ENCODE measurements at places on chromosomes 1 and 21.
A peak's percentile ranks its signal among the peaks of the same experiment; 100 is the strongest.

DNA sequence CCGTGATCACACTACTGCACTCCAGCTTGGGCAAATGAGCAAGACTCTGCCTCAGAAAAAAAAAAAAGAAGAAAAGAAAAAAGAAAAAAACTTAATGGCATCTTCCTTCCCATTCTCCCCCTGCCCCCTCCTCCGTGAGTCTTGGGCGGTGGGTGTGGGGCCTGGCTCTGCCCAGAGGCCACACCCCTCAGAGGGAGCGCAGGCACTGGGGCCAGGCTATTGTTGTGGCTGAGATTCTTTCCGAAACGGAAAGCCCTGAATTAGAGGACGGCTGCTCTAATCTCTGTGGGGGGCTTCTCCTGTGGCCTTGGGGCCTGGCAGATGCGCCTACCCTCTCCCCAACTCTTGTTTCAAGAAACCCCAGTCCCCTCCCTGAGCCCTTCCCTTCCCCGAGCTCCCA lies 4.1 kb upstream of the FAM110D start:
- no peak for DNase-seq

- no peak for DNase-seq
Measured at GRCh38 chr1:185969524-185969991, 235.4 kb downstream of the HMCN1 start.

GRCh38 chr21:41052820-41053555 lies 115.0 kb upstream of the BACE2 start:
- no peak for DNase-seq

DNA sequence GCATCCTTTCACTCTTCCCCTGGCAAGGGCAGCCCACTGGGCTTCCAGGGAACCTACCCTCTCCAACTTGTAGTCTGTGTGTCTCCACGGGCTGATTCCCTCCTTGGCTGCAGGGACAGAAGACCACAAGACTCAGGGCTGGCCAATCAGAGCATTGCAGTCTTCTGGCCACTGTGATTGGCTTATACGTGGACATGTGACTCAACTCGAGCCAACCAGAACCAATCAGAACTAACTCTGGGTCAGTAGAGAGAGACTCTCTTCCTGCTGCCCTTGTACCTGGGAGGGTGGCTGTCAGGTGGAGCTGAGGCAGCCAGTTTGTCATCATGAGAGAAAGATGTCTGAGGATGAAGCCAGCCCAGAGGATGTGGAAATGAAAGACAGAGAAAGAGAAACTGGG lies 64.0 kb downstream of the DHRS3 start:
- no peak for DNase-seq

- no peak for DNase-seq
Measured at GRCh38 chr1:222257027-222257426, 290.9 kb downstream of the HHIPL2 start.

DNA sequence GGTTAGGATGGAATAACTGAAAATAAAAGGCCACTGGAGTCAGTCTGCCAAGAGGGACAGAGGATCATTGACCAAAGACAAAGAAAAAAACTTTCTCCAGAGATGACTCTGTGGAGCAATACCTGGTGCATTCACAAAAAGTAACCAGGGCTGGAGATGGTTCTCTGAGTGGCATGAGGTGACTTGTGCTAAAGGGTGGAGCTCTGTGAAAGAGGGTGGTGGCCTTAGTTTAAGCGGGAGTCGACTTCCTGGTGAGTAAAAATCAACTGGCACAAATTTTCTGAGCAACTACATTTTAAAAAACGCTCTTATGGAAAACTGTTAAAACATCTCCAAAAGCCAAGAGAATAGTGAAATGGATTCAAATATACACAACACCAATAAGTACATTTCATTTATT lies 10.0 kb downstream of the NHLH2 start:
- DNase-seq, result no peak

- no peak for DNase-seq
Measured at GRCh38 chr1:191870490-191870889, 287.8 kb upstream of the RGS18 start.

DNA sequence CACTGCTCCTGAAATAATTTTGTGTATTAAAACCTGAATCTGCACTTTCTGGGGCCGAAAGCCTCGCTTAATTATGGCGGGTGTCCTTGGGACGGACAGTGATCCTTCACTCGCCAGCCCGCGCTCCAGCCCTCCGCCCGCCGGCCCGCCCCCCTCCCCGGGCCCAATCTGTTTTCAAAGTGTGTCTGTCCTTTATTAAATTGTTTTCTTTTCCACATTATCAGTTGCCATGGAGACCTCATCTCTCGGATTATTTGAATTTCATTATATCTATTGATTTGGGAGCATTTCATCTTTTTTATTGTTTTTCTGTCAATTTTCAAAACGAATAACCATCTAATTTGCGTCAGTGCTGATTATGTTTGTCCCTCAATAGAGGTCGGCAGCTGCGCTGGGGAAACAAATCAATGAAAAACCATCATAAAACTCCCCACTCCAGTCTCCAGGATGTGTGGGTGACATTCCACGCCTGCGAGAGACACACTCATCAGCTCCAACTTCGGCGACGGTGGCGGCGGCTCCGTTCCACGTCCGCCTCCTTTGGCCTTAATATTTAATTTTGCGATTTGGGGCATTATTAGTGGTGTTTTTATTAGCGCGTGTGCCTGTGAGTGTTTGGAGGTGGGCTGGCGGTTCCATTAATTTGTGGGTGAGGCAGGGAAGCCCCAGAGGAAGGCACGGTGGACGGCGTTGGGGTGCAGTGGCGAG lies 123.9 kb downstream of the CASZ1 start:
- no peak for DNase-seq

- DNase-seq, result no peak
Measured at GRCh38 chr1:173103006-173103405, 52.3 kb upstream of the TNFSF18 start.

DNA sequence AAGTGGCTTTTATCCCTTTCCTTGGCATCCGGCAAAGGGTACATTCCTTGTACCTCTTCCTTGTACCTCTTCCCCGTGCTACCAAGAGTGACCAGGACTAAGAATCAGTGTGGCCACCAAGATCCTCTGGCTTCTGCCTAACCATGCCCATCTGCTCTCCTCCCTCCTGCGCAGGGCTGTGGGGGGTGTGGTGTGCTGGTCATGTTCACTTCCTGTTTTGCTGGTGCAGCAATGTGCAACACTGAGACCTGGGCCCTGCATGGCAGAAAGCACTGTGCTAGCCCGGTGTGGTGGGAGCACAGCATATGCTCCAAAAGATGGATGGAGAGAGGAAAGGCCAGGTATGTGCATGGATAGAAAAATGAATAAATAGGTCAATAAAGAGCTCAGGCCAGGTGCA lies 33.3 kb upstream of the TENT5C start:
- peak; percentile 13 for DNase-seq

DNA sequence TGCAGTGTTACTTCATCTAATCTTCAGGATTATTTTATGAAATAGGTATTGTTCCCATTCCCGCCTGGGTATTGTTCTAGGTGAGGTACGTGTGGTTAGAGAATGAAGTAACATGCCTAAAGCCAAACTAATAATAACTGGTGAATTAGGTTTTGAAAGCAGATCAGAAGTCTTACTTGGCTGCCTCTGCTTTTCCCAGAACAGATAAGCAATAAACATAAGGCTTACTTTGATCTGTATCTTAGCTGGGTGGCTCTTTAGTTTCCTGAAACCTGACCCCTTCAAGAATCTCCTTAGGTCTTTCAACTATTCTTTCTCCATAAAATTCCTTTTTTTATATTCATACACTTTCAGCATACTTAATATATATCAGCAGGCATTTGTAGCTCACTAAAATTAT lies 65.3 kb downstream of the VAV3 start:
- no peak for DNase-seq

DNA sequence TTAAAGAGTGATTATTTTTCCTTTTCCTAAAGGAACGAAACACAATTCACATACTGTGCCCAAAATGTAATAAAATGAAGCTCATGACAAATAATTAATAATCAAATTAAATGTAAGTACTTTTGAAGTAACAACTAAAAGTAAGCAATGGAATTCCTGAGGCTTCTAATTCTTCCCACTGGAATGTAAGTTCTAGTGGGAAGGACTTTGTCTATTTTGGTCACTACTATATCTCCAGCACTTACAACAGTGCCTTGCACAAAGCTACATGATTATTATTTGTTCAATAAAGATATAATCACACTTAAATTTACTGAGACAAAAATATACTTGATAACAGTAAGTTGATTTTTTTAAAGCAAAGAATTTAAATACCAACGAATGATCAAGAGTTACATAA lies 128.8 kb downstream of the COQ8A start:
- no peak for DNase-seq

DNA sequence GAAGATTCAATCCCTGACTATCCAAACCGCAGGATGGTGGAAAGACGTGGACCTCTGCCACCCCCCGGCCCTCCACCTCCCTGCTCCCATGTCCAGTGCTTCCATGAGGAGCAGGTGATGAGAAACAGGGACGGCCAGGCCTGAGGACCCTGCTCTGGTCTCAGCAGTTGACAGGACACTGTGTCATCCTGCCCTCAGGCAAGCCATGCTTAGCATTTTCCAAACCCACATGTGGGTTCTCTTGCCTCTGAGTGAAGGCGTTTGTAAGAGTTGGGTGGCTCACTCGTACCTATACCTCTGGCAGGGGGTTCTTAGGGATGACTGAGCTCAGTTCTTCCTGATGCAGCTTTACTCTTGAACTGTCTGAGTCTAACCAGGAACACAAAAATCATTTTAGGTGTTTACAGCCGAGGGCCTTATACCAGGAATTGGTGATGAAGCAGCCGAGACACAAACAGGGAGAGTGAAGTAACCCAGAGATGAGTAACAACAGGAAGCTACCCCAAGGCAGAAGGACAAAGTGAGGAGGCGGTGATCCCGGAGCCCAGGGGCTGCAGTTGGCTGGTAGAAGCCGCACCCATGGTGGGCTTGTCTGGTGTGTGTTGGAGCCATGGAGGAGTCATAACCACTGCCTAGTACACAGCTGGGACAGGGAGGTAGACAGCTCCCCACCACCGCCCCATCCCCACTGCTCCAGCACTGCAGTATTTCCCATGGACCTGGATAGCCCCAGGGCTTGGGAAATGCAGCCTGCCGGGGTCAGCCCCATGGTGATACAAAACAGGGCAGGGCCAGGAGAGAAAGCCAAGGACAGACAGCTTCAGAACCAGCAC lies 21.4 kb downstream of the MYBPH start:
- no peak for DNase-seq

- DNase-seq, result peak; percentile 64
Measured at GRCh38 chr1:202162047-202162417, 1.6 kb upstream of the PTPN7 start.

DNA sequence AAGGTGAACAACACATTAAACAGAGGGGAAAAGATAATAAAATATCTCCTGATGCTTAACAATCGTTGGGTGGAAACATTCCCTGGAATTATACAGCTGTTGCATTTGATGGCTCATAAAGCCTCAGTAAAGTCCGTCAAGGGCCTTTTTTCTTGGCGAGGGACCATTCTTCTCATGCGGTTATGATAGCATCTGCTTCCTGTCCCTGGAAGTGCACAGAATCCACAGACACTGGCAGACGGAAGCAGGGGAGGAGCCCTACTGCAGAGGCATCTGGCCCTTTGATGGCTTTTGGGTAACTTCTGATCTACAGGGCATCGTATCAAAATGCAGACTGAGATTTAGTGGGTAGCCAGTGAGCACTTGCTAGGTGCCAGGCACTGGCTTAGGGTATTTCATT lies 286.9 kb downstream of the KIF26B start:
- DNase-seq, result no peak

DNA sequence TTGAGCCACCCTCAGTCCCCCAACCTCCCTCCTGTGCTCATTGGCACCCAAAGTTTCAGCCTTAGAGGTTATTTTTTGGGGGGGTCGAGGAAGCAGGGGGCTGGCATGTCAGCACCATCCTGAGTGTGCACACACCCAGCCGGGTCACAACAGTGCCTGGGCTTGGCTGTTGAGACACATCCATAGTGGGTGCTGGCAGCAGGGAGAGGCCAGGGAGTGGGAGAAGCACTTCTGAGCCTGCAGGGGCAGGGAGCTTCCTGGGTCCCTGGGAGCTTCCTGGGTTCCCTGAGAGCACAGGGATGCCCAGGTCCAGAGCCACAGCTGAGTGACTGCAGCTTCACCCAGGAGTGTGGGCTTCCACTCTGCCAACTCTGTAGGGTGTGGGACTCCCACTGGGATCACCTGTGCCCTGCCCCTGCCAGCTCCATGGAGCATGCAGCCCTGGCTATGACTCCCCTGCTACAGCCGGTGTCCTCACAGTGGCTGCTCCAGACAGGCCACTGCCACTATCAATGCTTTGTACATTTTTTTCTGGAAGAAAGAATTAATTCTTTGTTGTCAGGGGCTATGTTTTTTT lies 240.4 kb downstream of the PTGER3 start:
- no peak for DNase-seq

DNA sequence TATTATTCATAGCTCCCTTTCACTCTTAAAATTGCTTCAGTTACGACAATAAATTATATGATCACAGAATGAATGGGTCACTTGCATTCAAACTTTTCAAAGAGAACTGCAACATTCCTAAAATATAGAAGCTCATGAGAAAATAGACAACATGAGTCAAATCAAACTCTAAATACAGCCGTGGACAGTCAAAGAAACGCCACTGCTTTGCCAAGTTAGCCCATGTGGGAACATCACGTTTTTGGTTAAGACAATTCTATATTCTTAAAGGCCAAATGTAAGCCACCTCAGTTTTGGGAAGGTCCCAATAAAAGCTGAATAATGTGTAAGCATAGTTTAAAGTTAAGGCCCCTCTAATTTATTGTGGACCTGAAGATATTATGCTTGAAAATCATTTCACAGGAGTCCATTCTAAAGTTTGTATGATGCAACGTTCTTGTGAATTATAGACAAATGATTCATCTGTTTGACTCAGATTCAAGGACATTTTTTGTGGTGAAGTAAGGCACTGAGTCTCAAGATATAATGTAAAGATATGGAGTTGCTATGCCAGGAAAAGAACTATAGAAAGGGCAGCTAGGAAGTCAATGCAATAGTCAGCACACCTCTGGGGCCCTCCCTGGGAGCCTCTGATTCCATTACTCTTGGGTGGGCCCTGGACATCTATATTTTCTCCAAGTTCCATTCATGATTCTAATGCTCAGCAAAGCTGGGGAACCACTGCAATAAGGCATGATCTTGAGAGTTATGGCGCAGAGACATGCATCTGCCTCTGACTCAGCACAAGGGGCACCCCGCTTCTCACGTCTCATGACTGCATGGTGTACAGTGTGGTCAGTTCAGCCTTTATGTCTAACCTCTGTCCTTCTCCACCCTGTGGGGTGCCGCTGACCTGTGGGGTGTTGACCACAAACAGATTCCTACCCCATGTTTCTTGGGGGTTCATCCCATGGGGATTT lies 33.9 kb downstream of the ETS2 start:
- peak; percentile 54 for DNase-seq

DNA sequence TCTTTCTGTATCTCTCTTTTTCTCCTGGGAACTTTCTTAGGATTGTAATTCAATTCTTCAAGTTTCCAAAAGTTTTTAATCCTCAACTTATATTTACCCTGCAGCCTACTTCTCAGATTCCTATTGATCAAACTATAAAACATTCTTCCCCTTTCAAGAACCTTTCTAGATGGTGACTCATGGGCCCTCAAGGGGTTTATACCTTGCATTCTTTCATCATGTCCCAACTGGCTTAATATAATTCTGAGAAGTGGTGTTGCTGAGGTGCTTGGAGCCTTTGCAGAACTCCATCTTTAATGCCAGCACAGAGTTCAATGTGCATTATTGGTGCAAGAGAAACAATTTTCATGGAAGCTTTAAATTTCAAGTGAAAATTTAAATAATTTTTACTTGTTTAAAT lies 273.4 kb downstream of the VAV3 start:
- no peak for DNase-seq
